Astrocyte of the spinal cord (primary cell): ENCODE measurements at places on chromosomes 13 and 19.

DNA sequence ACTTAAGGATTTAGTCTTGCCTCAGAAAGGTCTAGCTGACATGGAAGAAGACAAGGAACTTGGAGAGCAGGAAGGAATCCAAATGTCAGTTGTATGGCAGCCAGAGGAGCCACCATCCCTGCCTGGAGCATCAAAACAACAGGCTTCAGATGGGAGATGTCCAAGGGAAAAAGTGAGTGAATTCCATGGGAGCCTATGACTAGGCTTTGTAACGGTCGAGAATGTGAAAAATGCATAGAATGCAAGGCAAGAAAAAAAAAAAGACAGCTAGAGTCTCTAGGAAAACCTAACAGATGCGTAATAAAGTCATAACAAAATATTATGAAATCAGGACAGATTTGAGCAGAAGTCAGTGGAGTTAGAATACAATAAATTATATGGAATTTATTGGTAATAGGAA is 183.7 kb upstream of the LSM14A start:
- no peak for DNase-seq

DNA sequence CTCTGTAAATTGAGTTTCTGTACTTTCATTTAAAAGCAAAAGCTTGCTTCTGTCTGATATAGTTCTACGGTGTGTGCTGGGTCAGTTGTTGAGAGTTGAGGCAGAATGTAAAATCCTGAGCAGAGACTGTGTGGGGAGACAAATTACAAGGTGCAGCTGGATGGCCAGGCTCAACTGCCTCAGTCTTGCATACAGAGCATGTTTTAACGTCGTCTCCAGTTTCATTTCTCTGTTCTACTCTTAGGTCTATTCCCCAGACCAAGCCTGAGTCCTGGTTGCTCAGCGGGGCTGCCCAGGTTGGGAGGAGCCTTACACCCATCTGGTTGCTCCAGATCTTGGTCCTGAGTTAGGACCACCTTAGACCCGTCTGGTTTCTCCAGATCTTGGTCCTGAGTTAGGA is 54.4 kb upstream of the MEDAG start:
- no peak for DNase-seq

DNA sequence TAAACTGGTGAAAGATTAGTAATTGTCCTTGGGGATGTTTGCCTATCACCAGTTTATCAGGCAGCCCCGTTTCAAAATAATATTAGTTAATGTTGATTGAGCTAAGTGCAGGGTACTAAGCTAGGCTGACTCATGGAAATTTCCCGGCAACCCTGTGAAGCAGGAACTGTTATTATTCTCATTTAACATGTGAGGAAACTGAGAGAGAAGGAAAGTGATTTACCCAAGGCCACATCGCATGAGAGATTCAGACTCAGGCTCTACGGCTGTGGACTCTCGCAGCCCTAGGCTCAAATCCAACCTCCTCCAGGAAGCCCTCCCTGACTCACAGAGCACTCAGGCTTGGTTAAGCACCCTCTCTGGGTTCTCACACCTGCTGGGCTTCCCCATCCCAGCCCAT is 19.7 kb downstream of the CLPTM1 start:
- no peak for DNase-seq

GRCh38 chr19:3441986-3442329 is 38.4 kb downstream of the SMIM24 start:
- no peak for DNase-seq

- no peak for DNase-seq
These were observed 25.7 kb upstream of the WASF3 start for GRCh38 chr13:26531742-26532141.

DNA sequence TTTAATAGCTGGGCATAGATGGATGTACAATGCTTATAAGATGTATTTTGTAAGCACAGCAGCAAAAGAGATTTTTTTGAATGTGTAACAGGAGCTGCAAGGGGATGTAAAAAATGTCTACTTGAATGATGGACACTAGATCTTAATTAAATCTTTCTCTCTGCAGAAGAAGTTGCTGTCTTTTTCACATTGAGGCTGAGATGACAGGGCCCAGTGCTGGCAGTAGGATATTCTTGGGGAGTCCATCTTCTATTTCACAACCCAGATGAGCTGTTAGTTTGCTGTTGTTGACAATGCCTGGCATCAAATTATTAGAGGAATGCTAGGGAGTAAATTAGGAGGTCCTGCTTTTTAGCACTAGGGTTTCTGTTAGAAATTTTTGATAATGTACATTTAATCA is 698.7 kb downstream of the SLITRK5 start:
- DNase-seq = no peak

DNA sequence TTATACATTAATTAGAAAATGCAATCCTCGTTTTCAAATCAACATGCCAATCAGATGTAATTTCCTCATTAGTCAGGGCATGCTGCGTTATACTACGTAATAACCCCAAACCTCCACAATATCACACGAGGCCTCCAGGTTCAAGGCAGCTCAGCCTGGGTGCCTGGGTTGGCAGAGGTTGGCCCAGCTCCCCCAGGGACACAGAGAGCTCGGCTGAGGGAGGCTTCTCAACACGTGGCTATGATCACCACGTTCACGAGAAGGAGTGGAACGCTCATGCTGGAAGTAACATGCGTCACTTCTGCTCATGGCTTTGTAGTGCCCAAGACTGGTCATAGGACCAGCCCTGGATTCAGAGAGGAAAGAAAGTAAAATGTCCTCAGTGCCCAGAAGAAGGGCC is 144.9 kb upstream of the SOX1 start:
- no peak for DNase-seq

DNA sequence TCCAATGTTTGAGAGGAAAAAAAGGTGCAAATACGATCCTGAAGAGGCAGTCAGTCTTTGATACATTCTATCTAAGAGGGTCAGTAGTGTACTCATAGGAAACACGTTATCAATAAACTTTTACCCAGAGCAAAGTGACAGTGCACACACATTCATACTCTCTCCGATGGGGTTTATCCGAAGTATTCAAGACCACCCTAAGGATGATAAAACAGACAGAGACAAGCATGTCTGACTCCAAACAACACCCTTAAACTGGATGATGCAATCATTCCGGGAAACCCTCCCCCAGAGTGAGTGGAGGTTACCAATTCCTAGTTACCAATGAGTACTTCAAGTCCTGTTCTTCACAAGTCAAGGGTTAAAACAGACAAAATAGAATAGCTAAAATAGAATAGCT is 79.1 kb downstream of the DNAJC3 start:
- DNase-seq = no peak

DNA sequence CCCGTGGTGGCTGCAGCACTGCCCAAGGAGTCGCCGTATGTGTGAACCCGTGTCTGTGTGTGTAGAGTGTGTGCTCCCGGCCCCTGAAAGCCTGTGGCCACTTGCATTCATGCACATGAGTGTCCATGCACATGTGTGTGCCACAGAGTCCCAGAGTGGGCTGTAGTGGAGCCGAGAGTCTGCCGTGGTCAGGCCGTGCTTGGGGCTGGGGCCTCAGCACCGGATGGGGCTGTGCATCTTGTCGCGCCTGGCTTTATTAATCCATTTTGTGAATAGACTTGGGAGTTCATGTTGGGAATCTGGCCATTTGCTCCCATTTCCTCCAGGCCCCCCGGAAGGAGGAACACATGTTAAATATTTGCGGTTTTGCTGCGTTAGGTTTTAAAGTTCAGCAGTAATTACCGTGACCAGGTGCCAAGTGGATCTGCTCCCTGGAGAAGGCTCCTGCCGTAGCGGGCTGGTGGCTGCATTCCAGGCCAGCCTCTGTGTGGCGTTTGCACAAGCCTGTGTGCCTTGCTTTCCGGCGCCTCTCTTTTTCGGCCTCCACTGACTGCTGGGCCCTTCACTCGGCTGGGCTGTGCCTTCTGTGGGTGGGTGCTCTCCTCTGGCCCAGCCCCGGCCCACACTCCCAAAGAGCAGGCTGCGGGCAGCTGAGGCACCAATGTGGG is 69.2 kb upstream of the KCTD15 start:
- DNase-seq = no peak

DNA sequence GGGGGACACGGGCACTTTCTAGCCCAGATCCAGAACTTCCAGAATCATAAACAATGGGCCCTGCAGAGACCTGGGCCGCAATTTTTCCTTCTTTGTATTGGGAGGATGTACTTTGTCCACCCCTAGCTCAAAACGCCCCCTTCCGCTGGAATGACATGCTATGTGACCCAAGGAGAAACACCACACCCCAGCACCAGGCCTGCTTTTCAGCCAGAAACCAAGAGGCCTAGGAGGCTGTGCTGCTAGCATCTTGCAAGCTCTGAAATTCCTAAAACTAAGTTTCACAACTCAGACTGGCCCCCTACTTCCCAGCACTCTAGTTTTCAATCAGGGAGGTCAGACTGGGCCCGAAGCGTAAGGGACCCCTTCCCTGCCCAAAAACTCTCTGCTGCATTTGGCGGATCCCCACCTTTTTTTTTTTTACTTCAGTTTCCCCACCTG is 538 bp downstream of the LSM4 start:
- DNase-seq = peak; percentile 59

DNA sequence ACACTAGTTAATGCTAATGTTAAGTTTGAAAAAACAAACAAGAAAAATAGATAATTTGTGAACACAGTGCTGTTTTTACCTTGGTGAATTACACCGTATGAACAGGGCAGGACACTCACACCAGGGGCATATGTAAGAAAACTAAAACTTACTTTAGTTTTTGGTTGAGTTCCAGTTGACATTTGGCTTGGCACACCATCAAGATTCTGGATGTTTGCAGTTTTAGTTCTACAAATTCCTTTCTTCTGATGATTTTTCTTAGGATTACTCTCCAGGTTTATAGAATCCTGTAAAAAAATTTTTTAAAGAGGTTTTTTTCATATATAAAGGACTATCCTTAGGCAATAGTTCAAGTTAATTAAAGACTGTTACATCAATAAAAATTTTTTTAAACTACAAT is 238.5 kb upstream of the STARD13 start:
- peak; percentile 95 for DNase-seq

DNA sequence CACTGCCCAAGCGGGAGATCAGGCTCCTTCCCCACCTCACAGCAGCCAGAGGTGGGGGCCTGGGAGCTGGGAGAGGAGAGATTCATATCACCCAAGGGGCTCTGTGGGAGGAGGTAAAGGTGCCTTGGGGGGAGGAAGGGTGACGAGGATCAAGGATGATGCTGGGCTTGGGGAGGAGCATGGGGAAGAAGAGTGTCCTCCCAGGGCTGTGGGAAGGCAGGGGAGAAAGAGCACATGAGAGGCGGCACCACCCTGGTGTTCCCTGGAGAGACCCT is 82.7 kb downstream of the ANKRD10 start:
- DNase-seq = no peak
